Stimulated activated CD8-positive, alpha-beta memory T cell treated with anti-CD3 and anti-CD28 coated beads, Interleukin-2, amount 100 ng/mL, for 1 hour (primary cell): ENCODE measurements at places on chromosomes 2 and 18.

GRCh38 chr2:47602996-47603395, 179.9 kb upstream of the MSH6 start:
- DNase-seq = no peak

DNA sequence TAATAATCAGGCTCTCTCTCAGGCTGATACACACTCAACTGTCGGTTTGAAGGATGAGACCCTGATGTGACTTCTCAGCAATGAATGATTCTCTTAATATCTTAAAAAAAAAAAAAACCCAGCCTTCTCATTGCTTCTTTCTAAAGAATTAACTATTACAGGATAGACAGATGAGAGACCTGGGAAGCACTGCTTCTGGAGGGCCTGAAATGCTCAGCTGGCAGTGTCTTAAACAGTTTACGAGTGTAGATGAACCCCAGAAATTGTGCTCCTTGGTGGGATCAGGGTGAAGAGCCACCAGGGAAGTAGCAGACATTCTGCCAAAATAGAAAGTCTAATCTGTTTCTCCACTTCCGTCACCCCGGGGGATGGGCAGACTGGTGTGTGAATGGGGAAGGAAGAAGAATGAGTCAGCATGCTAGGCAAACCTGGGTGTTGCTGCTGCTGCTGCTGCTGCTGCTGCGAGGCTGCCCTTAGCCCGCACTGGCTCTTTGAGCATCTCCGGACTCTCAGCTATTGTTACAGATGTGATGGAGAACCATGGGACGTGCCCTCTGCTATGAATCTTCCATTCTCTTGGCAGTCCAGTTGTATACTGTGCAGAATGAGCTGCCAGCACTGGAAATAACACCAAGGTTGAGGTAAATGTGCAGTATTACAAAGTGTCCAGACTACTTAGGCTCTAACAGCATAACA, 158.4 kb downstream of the SETBP1 start:
- peak; percentile 37 for DNase-seq

- no peak for DNase-seq
Observed at GRCh38 chr18:34219651-34220050, 5.1 kb downstream of the NOL4 start.

DNA sequence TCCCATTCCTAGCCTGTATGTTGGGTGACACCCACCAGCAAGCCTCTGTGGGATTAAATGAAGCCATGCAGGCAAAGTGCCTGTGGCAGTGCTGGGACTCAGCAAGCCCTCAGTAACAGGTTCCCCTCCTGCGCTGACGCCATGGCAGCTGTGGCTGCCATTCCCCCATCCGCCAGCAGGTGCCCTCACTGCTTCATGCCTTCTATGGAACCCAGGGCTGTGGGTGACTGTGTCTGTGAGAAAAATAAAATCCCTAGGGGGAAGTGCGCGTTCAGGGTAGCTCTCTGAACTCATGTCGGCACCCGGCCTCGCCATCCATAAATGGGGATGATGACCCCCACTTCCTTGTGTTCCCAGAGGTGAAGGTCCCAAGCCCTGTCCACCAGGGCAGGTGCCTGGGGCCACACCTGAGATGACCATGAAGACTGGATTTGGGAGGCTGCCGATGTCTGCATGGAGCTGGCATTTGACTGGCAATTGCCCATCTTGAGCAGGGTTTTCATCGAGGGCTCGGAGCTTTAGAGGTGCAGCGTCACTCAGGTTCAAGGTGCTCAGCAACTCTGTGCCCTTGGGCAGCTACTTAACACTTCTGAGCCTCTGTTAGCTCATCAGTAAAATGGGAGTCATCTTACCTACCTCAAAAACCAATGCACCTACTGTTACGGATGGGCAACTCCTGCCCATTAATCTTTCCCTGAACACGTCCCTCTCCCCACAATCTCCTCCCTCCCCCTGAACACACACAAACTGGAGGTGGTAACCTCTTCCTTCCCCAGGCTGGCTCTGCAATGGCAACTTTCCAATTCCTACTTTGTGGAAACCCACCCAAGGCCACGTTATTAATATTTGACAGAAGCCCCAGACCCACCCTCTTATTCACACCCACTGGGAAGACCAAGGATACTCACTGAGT, 2.9 kb upstream of the MAL start:
- peak; percentile 61 for DNase-seq

DNA sequence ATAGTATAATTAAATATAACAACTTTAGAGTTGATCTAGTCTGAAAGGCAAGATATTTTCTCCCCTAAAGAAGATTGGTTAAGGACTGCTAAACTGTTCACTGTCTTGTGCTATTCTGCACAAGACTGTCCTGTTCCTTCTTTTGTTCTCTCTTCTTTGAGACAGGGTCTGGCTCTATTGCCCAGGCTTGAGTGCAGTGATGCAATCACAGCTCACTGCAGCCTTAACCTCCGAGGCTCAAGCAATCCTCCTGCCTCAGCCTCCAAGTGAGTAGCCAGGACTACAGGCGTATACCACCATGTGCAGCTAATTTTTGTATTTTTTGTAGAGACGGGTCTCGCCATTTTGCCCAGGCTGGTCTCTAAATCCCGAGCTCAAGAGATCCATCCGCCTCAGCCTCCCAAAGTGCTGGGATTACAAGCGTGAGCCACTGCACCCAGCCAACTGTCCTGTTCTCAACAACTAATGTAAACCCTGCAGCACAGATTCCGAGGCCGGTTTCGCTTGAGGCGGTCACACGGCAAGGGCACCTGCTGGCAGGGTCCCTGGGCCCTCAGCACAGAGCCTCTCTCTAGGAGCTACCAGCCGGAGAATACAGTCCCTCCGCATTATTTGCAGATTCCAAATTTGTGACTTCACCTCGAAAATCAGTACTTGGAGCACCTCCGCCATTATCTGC, 16.4 kb downstream of the PXDN start:
- no peak for DNase-seq

- DNase-seq = no peak
Observed at GRCh38 chr2:86488561-86489250, 47.5 kb downstream of the KDM3A start.

DNA sequence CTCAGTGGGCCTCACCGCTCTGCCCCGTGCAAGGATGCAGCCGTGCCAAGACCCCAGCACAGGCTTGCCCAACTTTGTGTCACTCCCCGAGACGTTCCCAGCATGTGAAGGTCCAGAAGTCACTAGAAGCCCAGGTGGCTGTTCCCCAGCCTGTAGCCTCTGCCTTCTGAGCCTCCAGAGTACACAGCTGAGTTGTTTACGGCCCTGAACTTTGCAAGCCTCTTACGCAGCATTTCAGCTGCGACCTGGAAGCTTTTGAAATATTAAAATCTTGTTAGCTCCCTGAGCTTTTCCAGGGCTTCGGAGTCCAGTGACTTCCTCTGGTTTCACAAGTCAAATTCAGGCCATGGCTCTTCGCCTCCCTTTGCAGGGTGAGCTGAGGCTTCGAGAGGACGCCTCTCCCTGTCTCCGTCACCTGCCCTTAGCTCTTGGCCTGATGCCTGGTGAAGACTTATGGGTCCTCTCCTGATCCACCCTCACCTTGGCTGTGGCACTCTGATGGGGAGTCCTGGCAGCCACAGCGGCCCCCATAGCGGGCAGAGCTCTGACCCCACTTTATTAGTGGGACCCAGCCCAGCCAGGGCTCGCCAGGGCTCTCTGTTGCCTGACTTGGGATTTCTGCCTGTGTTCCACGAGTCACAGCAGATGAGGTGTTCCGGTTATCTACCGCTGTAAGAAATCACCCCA, 76.5 kb upstream of the HPCAL1 start:
- DNase-seq = no peak

DNA sequence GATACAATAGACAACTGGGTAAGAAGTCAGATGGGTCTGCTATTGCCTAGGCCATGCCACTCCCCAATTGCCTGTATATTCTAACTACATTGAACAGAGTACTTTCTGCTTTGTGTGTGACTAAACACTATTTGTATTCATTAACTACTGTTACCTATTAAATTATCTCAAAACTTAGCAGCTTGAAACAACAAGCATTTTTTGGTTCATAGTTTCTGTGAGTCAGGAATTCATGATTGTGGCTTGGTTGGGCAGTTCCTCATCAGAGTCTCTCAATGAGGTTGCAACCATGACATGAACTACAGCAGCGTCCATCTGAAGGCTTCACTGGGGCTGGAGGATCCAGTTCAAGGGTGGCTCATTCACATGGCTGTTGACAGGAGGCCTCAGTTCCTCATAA, 205.7 kb downstream of the EN1 start:
- no peak for DNase-seq

GRCh38 chr18:23552505-23552904, 33.8 kb downstream of the NPC1 start:
- DNase-seq = no peak

- DNase-seq = no peak
Observed at GRCh38 chr2:133453032-133453431, 115.2 kb downstream of the NCKAP5 start.

DNA sequence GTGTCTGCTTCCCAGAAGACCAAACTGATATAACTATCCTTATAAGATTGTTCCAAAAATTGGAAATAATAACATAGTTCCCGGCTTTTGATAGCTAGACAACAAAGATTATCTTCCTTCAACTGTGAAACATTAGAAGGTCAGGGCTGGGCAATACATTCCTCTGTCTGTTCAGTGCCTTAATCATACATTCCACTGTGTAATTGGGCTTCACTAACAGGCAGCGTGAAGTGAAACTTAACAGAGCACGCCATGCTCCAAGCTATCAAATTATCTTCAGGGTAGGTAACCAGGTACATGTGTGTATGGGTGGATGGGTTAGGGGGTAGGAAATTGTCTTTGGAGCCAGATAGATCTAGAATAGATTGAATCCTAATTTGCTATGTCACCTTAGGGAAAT, 23.5 kb upstream of the ARL5A start:
- no peak for DNase-seq

DNA sequence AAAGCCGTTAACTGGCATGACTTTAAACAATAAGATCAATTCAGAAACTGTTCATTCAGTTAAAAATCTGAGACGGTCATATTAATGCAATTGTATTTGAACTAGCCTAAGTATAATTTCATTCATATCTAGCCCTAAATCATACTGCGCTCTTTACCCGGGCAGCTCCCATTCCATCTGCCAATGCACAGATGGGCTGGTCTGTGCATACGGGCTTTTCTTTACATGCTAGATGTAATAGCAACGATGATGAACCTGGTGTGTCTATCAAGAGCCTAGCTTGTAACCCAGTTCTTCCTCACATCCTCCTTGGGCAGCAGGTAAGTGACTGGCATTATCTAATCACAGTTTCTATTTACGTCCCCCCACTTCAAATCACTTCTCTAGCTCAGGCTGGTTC, 631.5 kb upstream of the KLHL29 start:
- DNase-seq = no peak
